Left kidney (tissue), 8 donors: ENCODE measurements at places on chromosomes 12 and 14.

DNA sequence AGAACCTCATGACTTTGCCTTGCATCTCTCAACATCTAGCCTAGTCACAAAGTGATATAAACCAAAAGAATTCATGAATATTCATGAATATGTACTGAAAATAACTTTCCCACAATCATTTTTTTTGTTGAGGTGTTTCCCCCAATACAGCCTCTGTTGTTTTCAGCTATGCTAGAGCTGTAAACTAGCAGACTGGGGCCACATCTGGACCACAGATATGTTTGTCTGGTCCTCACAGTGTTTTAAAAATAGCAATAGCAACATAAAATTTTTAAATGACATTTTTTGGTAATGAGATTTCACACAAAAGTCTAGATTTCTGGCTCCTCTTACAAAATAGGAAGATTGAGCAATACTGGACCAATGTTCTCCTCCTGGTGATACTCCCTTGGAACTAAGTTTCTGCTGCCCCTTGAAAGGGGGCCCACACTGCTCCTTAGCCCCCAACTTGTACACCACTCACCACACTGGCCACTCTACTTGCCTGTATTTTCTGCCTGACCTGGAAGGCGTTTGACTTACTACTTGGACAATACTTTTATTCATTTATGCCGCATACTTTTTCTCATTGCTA is 81.2 kb downstream of the BMP4 start:
- DNase-seq, result no peak

- no peak for DNase-seq
These were observed 27.7 kb downstream of the DIO3 start for GRCh38 chr14:101588990-101589389.

GRCh38 chr12:46558677-46559076 is 186.1 kb upstream of the SLC38A2 start:
- no peak for DNase-seq

DNA sequence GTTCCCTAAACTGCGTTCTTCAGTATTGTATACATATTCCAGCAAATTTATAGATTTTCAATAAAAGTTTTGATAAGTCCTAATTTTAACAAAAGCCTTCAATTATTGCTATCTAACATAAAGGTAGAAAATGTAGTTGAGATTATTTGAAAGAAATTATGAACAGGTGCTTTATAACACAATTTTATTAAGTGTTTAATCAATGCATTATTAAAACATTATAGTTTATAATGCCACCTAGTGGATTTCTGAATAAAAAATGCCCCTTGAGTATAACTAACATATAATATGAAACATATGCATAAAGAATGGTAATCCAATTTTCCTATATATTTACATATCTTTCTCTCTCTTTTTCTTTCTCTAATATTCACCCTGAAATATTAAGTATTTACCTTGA is 515.3 kb downstream of the SLC6A15 start:
- no peak for DNase-seq

- peak; percentile 86 for DNase-seq
These were observed 602 bp upstream of the FBXO33 start for GRCh38 chr14:39432619-39433451.

GRCh38 chr12:117402363-117402762 is 40.9 kb upstream of the NOS1 start:
- DNase-seq, result no peak

GRCh38 chr12:74847169-74847568 is 309.5 kb downstream of the ATXN7L3B start:
- DNase-seq, result peak; percentile 3

DNA sequence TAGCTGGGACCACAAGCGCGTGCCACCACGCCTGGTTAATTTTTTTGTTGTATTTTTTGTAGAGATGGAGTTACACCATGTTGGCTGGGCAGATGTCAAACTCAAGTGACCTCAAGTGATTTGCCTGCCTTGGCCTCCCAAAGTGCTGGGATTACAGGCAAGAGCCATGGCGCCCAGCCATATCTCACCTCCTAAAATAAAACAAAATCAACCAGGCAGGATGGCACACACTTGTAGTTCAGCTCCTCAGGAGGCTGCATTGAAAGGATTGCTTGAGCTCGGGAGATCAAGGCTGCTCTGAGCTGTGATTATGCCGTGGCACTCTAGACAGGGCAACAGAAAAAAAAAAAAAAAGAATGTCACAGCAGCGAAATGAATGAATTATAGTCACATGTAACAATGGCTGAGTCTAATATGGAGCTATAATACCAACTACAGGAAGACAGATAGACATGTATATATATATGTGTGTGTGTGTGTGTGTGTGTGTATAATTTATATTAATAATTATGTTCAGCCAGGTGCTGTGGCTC is 19.3 kb upstream of the TMEM120B start:
- DNase-seq, result no peak

DNA sequence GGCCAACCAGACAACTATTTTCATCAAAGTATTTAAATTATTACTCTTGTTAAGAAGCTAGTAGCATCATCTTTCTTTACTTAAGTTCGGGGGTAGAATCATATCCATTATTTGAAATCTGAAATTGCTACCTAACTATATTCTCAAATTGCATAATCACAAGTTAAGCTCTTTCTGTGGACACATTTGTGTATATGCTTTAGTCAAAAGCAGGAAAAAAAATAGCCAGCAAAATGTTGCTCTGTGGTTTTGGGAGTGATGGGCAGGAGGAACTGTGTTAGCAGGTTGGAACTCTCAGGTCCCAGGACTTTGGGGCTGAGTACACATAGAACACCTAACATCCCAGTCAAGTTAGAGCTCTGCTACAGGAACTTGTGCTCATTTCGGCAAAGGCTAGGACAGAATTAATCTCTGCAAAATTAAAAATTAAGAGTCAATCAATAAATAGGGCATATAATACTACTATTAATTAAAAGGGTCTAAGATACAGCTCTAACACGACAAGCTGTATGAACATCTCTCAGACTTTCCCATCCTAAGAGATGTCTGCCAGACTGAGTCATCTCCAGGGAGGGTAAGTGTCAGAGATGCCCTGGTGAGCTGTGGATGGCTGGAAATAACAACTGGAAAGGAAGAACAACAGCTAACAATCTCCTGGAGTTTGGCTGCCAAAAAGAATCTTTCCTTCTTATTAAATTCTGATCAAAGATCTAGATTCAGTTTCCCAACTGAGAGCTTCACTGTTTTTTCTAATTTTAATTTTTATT is 203.5 kb upstream of the GZMB start:
- DNase-seq, result no peak

DNA sequence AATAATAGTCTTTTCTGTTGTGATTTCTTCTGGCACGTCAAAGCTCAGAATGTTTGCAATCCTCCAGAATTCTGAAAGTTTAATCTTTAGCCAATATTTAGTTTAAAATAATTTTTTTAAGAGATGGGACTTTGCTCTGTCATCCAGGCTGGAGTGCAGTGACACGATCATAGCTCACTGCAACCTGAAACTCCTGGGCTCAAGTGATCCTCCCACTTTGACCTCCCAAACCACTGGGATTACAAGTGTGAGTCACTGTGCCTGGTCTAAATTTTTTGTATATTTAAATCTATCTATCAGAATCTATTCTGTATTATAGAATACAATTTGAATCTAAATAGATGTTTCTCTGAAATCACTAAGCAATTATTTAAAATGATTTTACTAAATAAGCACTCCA is 572.7 kb downstream of the VRK1 start:
- no peak for DNase-seq

- no peak for DNase-seq
These were observed 55.0 kb downstream of the IGF1 start for GRCh38 chr12:102425109-102426039.

- no peak for DNase-seq
These were observed 54.3 kb upstream of the SRSF5 start for GRCh38 chr14:69712599-69713088.

GRCh38 chr12:69579029-69579428 is 6.2 kb upstream of the CCT2 start:
- DNase-seq, result no peak

DNA sequence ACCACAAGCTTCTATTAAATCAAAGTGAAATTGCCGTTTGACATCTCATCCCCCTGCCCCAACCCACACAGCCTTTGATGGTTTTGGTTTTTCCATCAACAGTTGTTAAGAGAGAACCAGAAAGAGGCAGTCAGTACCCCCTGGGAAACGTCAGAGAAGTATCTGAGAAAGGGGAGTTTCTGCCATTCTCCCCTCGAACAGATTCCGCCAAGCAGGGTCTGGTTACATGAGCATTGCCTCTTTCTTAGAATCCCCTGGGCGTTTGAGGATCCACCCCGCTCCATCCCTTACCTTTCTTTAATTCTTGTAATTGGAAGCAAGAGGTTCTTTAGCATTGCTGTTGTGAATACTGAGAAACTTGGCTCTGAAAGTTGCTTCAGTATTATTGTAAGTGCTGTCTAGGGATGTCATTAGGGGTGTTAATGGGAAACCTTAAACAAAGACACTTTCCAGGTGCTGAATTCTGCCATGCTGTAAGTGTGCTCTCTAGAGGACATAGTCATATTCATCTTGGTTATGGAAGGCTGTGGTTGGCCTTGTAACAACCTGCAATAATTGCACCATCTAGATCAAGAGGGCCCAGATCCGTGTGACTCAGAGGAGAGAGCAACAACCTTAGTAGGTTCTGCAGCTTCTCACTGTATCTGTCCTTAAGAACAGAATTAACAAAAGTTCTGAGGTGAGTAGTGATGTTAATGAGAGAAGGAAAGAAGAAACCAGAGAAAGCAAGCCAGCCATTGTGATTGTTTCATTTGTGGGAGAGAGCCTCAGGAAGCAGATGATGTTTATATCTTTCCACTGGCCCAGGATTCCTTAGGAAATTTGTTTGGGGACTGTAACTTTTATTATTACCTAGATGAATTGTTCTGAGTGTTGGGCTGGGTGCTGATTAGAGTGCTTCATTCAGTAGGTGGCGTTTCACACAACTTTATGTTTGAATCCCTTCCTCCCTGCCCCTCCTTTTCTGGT is 9.0 kb downstream of the TMBIM6 start:
- no peak for DNase-seq

GRCh38 chr12:40225337-40225983 is 663 bp downstream of the LRRK2 start:
- DNase-seq, result no peak

GRCh38 chr14:25092258-25092740 is 42.4 kb upstream of the STXBP6 start:
- no peak for DNase-seq

- no peak for DNase-seq
These were observed 13.3 kb upstream of the OAS3 start for GRCh38 chr12:112924986-112925385.
